Activated CD8-positive, alpha-beta T cell treated with anti-CD3 and anti-CD28 coated beads for 36 hours (primary cell): ENCODE measurements at places on chromosomes 7 and 10.

- DNase-seq, result no peak
Observed at GRCh38 chr7:129351320-129351719, 82.9 kb upstream of the STRIP2 start.

- no peak for DNase-seq
Observed at GRCh38 chr7:36630112-36630650, 94.1 kb downstream of the AOAH start.

- DNase-seq, result no peak
Observed at GRCh38 chr10:35726846-35727245, 84.8 kb upstream of the FZD8 start.

GRCh38 chr10:23892296-23892695 lies 316.6 kb upstream of the KIAA1217 start:
- no peak for DNase-seq

DNA sequence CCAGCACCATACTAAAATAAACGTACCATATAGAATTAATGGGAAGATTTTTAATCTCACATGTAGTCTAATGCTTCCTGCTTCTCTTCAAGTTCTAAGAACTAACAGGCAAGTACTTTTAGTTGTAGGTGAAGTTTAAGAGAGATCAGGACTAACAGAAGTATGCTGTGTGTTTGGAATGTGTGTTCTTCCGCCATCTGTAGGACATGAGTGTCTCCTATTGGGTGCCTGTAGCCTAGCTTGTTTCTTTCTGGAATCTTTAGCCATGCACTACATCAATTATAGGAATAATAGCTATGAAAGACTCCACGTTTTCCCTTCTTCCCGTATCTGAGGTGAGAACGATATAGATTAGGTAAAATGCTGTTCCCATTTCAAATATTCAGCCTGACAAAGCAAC lies 140.2 kb upstream of the AHR start:
- DNase-seq, result no peak

DNA sequence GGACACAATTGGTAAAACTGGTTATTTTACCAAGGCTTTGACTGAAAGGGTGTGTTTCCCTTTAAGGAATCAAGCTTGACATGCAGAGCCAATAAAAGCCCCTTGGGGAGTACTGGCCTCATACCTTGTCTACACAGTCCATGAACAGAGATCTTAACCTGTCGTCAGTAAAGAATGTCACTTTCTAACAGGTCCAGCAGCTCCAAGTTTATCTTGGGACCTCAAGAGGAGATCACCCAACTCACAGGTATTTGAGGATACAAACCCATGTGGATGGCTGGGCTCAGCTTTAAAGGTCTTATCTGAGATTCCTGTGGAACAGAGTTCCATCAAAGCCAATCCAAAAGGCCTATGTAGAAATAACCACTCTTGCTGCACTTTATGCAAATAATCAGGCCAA lies 61.3 kb downstream of the COA1 start:
- DNase-seq, result no peak

DNA sequence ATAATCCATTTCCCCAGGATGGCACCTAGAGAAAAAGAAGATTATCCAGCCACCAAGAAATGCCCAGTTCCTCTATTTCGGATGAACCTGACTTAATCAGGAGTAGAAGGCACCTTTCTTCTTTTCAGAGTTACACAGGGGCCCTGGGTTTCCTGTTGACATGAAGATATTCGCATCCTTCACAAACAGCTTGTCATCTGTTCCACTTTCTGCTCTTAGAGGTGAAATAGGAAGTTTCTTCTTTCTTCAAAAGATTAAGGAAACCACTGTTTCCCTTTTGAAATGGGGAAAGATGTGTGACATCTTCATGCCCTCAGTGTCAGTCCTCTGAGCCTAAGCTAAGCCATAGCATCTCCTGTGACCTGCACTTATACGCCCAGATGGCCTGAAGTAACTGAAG lies 39.1 kb upstream of the RAB18 start:
- DNase-seq, result peak; percentile 15

DNA sequence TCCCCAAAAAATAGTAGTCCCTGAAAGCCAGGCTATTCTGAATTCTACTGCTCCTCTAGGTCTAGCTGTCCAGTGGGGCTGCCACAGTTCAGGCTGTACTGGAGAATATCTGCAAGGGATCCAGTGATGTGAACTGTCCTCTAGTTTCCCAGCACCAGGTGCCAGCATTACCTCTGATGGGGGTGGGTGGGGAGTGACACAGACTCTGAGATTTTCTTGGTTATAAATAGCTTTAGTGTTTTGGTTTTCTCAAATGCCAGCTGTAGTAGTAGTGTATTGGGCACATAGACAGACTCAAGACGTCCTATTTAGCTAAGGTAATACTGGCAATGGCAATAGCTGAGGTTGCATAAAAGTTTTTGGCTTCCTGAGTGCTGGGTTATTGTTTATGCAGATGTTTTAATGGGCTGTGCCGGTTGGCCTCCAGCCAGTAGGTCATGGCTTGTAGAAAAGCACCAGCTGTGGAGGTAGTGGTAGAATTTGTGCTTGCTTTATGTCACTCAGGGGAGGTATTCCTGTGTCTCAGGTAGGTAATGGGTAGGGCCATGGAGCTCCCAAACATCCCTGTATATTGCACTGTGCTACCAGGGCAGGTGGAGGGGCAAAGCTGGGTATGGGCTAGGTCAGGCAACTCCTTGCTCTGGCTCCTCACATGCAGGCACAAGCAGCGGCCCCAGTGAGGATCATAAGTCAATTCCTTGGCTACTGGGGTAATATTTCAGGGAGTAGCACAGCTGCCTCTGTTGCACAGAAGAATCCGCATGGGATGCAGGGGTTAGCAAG lies 338.7 kb upstream of the LRRTM3 start:
- DNase-seq, result no peak
